ENCODE measurements at places on chromosomes 7 and 10.
A peak's percentile ranks its signal among the peaks of the same experiment; 100 is the strongest.

- DNase-seq: no peak
Measured at GRCh38 chr10:75852851-75853484, 421.5 kb downstream of the LRMDA start.

- DNase-seq: no peak
Measured at GRCh38 chr10:21961847-21962246, 41.7 kb downstream of the DNAJC1 start.

- no peak for DNase-seq
Measured at GRCh38 chr7:91397612-91398011, 133.4 kb downstream of the FZD1 start.

GRCh38 chr10:33820531-33820930 lies 486.1 kb upstream of the NRP1 start:
- no peak for DNase-seq

GRCh38 chr10:85917601-85918000 lies 449.0 kb downstream of the GRID1 start:
- DNase-seq: no peak

DNA sequence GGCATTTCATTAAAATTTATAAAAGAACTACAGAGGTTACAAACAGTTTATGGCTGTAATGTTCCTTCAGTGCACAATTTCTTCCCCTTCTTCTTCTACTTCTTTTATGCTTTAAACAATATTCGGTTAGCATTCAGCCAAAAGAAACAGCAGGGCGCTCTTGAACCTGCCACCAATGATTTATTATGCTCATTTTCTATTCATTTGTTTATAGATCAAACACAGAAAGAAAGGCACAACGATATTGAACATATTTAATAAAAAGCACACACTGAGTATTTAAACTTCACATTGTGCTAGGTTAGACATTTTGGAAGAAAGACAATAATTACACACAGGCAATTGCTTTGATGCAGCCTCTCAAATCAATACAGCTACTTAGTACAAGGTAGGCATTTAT lies 1025.8 kb upstream of the LRRN3 start:
- no peak for DNase-seq

GRCh38 chr10:62306663-62307062 lies 38.0 kb upstream of the RTKN2 start:
- no peak for DNase-seq

DNA sequence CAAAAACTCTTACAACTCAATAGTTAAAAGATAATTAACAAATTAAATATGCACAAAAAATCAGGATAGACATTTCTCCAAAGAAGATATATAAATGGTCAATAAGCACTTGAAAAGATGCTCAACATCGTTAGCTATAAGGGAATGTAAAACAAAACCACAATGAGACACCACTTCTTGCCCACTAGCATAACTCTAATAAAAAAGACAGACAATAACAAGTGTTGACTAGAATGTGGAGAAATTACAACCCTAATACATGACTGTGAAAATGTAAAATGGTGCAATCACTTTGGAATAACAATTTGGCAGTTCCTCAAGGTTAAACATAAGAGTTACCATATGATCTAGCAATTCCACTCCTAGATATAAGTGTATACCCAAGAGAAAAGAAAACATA lies 74.3 kb upstream of the PCGF5 start:
- no peak for DNase-seq

DNA sequence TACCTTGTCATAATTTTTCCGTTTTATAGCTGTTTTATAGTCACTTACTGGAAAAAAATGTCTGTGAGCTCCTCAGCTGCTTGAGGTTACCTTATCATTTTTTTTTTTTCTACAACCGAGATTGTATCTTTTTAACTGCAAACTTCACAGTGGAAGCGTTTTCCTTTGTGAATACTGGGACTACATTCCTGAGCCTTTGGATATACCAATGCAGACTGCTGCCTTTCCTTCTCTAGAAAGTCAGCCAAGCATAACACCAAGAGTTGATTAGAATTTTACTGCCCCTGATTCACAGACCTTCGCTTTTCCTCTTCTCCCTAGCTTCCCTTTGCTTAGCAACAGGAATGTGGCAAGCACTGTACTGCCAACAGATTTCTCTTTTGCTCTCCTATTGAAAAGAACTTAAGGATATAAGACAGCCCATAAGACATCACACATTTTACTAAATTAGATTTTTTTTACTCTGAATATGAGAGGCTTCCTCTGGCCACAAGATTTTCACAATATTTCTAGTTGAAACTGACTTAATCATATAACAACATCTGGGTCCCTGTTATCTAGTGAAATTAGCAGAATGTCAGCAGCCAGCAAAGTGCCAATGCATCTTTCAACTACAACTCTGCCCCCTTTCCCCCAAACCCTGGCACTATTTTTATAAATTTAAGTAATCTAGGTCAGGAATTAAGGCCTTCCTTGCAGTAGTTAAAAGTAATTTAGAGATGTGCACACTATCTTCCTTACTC lies 170.6 kb downstream of the PRKG1 start:
- DNase-seq: no peak

GRCh38 chr7:91496251-91496820 lies 232.1 kb downstream of the FZD1 start:
- no peak for DNase-seq

- DNase-seq: no peak
Measured at GRCh38 chr10:93963434-93963833, 30.3 kb upstream of the PLCE1 start.

DNA sequence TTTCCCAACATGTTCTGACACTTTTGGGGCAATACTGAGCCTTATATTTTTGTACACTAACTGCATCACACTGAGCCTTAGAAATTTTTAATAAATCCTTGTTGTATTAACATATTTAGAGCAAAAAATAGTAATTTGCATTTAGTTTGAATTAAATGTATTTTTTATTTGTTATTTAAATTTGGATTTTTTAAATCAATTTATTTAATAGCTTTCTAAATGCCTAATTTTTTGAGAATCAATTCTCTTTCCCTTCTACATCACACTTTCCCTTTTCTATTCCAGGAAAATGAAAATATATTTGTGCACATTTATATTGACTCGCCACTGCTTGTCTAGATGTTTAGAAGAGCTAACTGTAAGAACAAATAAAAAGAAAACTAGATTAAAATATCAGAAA lies 414.6 kb upstream of the POM121L12 start:
- DNase-seq: no peak

DNA sequence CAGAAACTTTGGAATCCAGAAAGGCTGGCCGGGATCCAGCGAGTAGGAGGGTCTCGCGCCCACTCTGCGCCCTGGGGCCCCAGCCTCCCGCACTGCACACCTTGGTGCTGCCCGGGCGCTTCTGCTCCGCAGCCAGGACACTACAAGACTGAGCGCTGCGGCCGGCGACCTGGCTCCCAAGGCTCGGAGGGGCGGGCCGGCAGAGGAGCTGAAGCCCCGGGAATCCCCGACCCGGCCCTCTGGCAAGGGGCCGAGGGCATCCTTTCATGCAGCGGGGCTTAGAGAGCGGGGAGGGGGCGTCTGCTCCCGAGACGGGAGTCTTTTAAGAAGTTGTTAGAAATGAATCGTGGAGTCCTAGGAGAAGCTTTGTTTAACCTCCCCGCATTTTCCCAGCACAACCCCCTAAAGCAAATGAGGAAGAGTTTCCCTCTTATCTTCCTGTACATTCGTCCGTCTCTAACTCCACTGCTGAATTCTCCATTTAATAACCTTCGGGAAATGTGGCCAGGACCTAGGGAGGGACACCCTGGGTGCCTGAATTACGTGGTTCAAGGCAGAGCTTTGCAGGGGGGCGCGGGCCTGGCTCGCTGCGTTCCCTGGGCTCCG lies 1.1 kb downstream of the VWC2 start:
- no peak for DNase-seq

DNA sequence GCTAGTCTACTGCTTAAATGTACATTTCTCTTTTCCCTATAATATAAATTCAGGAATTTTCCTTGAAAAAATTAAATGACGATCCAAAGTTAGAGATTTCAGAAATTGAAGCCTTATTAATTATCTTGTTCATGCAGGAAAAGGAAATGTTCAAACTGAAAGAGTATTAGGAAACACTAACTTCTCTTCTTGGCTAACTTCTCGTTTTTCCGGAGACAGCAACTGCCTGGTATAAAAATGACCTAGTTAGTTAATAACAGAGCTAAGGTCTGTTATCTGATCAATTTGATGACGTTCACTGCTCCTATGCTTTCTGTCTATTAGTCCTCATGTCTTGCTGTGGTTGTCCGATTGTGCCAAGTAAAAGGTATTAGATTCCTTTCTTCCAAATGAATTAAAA lies 212.5 kb downstream of the DGKB start:
- DNase-seq: no peak

DNA sequence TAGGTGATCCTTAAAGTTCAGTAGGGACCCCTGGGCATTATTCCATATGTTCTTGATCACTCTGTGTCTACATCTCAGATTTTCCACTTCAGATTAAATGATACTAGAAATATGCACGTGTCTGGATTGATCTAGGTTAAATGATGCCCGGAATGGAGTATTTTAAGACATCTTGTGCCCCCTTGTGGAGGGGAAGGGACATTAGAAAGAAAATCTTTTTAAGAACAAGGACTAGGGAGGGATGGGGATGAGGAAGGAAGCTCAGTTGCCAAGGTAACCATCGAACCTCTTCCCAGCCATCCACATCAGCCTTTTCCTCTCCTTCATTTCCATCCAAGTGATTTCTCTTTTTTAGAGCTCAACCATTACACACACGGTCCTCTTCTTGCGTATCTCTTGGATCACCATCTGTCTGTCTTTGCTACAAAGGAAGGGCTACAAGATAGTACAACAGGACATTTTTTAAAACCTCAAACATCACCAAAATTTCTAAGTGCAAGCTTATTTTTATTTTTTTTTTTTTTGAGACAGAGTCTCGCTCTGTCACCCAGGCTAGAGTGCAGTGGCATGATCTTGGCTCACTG lies 40.5 kb downstream of the PRSS2 start:
- DNase-seq: no peak

GRCh38 chr10:10294881-10295529 lies 722.7 kb upstream of the CELF2 start:
- no peak for DNase-seq

DNA sequence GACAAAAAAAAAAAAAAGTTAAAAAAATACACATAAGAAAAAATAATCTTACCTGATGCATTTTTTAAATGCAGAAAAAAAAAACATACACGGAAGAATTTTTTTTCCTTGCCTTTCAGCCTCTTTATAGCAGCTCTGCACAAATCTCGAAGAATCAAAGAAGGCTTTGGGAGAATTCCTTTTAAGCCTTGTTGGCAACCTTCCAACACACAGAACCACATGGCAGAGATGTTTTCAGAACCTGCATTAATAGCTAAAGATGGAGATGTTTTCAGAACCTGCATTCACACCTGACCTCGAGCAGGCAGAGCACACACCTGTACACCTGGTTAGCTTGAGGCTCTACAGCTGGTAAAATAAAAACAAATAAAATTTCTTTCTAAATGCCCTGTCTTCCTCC lies 65.6 kb downstream of the DOCK4 start:
- DNase-seq: no peak

- DNase-seq: no peak
Measured at GRCh38 chr10:119373294-119374102, 166.1 kb downstream of the GRK5 start.

DNA sequence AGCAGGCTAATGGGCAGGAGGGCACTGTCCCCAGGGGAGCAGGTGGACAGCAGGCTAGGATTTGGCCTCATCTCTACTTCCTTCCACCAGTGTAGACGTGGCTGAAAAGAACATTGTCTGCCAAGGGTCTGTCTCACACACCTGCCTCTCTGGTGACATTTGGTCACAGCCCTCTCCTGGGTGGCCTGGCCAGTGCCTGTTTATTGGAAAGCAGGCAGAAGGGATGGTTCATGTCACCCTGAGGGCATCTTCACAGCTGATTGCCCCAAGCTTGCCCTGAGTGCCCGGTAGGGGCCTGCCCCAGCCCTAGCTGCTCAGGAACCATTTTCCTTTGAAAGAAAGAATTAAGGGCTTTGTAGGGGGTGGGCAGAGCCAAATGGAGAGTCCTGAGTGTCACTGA lies 138.7 kb downstream of the C10orf105 start:
- no peak for DNase-seq

GRCh38 chr7:77831481-77831880 lies 32.9 kb downstream of the PHTF2 start:
- DNase-seq: peak; percentile 36

- DNase-seq: no peak
Measured at GRCh38 chr10:59234816-59235429, 58.5 kb downstream of the PHYHIPL start.

DNA sequence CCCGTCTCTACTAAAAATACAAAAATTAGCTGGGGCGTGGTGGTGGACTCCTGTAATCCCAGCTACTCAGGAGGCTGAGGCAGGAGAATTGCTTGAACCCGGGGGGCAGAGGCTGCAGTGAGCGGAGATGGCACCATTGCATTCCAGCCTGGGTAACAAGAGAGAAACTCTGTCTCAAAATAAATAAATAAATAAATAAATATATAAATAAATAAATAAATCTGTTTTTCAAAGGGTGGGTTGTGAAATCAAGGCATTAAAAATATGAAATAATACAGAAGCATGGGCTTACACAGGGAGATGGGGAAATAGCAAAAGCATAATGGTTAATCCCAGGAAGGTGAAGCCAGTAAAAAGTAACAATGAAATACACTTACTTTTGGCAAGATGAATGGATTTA lies 93.9 kb downstream of the LYZL2 start:
- DNase-seq: no peak

- no peak for DNase-seq
Measured at GRCh38 chr10:62996516-62996915, 136.6 kb upstream of the NRBF2 start.

DNA sequence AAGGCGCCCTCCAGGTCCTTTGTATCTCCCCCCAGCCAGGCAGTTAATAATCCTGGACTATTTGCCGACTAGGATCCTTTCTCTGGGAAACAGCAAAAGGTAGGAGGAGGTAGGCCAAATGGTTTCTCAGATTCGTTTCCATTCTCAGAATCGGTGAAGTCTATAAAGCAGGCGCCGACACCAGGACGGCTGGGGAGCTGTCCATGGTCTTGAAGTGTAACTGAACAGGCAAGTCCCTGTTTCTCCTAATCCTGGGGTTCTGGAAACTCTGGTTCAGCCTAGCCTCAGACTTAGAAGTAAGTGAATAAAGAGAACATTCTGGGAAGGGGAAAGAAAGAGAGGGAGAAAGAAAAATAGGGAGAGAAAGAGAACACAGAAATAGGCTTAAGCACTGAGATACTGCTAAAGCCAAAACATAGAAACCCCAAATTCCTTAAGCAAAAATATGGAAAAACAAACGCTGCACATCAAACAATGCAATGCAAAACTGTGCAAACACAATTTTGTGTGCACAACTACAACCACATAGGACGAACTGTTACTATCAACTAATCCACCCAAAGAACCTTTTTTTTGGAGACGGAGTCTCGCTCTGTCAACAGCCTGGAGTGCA lies 11.1 kb upstream of the INA start:
- DNase-seq: peak; percentile 51

DNA sequence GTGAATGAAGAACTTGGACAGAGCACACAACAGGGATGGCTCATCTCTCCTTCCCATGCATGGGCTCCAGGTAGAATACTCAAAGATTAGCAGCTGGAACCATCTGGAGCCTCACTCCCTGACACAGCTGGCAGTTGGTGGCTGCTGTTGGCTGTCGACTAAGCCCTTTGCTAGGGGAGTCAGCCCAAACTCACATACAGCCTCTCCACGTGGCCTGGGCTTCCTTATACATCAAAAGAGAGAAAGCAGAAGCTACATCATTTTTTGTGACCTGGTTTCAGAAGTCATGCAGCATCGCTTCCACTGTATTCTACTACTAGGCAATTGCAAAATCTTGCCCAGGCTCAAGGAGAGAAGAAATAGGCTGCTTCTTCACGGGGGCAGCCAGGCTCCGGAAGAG lies 24.4 kb downstream of the ASNS start:
- DNase-seq: no peak

Measured in activated T-cell treated with anti-CD3 and anti-CD28 coated beads, Interleukin-2, amount 50 U/mL, for 48 hours (primary cell).